Activated naive CD4-positive, alpha-beta T cell treated with anti-CD3 and anti-CD28 coated beads, Interleukin-2, amount 50 U/mL, for 16 hours (primary cell): ENCODE measurements at places on chromosomes 4 and X.
A peak's percentile ranks its signal among the peaks of the same experiment; 100 is the strongest.

- DNase-seq: peak; percentile 33
These were observed 346.4 kb downstream of the PTTG2 start for GRCh38 chr4:38306482-38307071.

- DNase-seq: no peak
These were observed 399.9 kb downstream of the RAB28 start for GRCh38 chr4:13084210-13084609.

DNA sequence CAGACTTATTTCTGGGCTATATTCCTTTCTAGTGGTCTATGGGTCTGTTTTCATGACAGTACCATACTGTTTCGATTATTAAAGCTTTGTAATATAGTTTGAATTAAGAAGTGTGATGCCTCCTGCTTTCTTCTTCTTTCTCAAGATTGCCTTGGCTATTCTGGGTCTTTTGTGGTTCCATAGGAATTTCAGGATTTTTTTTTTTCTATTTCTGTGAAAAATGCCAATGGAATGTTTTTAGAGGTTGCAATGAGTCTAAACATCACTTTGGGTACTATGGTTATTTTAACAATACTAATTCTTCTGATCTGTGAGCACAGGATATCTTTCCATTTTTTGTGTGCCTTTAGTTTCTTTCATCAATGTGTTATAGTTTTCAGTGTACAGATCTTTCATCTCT, 204.3 kb upstream of the HCCS start:
- no peak for DNase-seq

GRCh38 chr4:82508806-82509428, 52.9 kb downstream of the TMEM150C start:
- no peak for DNase-seq

- peak; percentile 29 for DNase-seq
These were observed 30.8 kb upstream of the CD40LG start for GRCh38 chrX:136616987-136617685.
